Articular chondrocyte of knee joint (primary cell): ENCODE measurements at places on chromosomes 4 and X. TPM values are rescaled to one million over a fixed set of nuclear protein-coding genes. Genes with fewer than 3 reads are reported as not detected.

Gene TBX22
- not detected in 2 replicates for total RNA-seq

Gene FRAS1
- total RNA-seq, result under 0.01 and 0.11 TPM in 2 replicates

Gene PCDH19
- under 0.01 TPM in 2 replicates for total RNA-seq

Gene PUDP
- total RNA-seq, result 9.5 and 18.5 TPM in 2 replicates

Gene SH3D19
- 106 and 125 TPM in 2 replicates for total RNA-seq

Gene CITED1
- 0.13 TPM in 1 of 2 replicates, not detected in the other for total RNA-seq

Gene P2RY4
- 0.43 and 0.52 TPM in 2 replicates for total RNA-seq

Gene C4orf50
- total RNA-seq, result not detected in 2 replicates

Gene BMPR1B
- total RNA-seq, result 0.26 and 0.54 TPM in 2 replicates

Gene SSX4
- not detected in 2 replicates for total RNA-seq

Gene CT45A5
- total RNA-seq, result not detected in 2 replicates

Gene SMPX
- not detected in 2 replicates for total RNA-seq

Gene CAPN6
- total RNA-seq, result 0.32 and 0.78 TPM in 2 replicates

Gene GPR143
- 0.13 TPM in 1 of 2 replicates, not detected in the other for total RNA-seq

Gene TCEAL3
- 13.3 and 19.7 TPM in 2 replicates for total RNA-seq

Gene ABLIM2
- 0.43 and 0.52 TPM in 2 replicates for total RNA-seq

Gene RNF128
- total RNA-seq, result not detected in 2 replicates

Gene SPANXA2
- total RNA-seq, result 0.22 TPM in 1 of 2 replicates, not detected in the other

Gene KIF4A
- 6.9 and 10.4 TPM in 2 replicates for total RNA-seq

Gene AMER1
- total RNA-seq, result 3.0 and 3.3 TPM in 2 replicates

Gene PARM1
- 0.13 and 0.43 TPM in 2 replicates for total RNA-seq

Gene TBC1D9
- total RNA-seq, result 17.2 and 18.4 TPM in 2 replicates

Gene ADH1A
- total RNA-seq, result not detected in 2 replicates

Gene XAGE2
- total RNA-seq, result 0.54 TPM in 1 of 2 replicates, not detected in the other

Gene BTC
- 1.8 and 2.8 TPM in 2 replicates for total RNA-seq

Gene TSPAN7
- 0.11 TPM in 1 of 2 replicates, not detected in the other for total RNA-seq

Gene MAOB
- 3.5 and 3.8 TPM in 2 replicates for total RNA-seq

Gene PRDM5
- 26.9 and 31.5 TPM in 2 replicates for total RNA-seq

Gene TMSB15C
- total RNA-seq, result 2.5 TPM in 2 replicates

Gene ASMT
- total RNA-seq, result not detected in 2 replicates

Gene XKRX
- total RNA-seq, result 0.11 TPM in 1 of 2 replicates, not detected in the other

Gene CENPVL1
- total RNA-seq, result not detected in 2 replicates

Gene PIM2
- 4.6 and 6.5 TPM in 2 replicates for total RNA-seq

Gene AADAT
- total RNA-seq, result 5.6 and 6.4 TPM in 2 replicates

Gene PAGE1
- not detected in 2 replicates for total RNA-seq

Gene PLXNA3
- total RNA-seq, result 12.9 and 16.9 TPM in 2 replicates

Gene TMEM47
- 106 and 137 TPM in 2 replicates for total RNA-seq

Gene SMARCA1
- 64.8 and 79.2 TPM in 2 replicates for total RNA-seq

Gene CSAG2
- total RNA-seq, result not detected in 2 replicates

Gene CENPVL2
- total RNA-seq, result not detected in 2 replicates

Gene SLC38A5
- total RNA-seq, result 21.3 and 26.4 TPM in 2 replicates

Gene GLRB
- total RNA-seq, result 14.2 and 16.2 TPM in 2 replicates
